ENCODE measurements at places on chromosomes 1 and 21. TPM values are rescaled to one million over a fixed set of nuclear protein-coding genes. Genes with fewer than 3 reads are reported as not detected.

Gene ACTN2
- total RNA-seq, result 522 TPM

Gene CADM3
- 0.44 TPM for total RNA-seq

Gene TRAPPC3
- 42.1 TPM for total RNA-seq

Gene VANGL2
- total RNA-seq, result 2.3 TPM

Gene HFM1
- 4.0 TPM for total RNA-seq

Gene OLFM3
- 0.40 TPM for total RNA-seq

Gene PADI3
- not detected for total RNA-seq
